ENCODE measurements at places on chromosomes 1 and 21.

DNA sequence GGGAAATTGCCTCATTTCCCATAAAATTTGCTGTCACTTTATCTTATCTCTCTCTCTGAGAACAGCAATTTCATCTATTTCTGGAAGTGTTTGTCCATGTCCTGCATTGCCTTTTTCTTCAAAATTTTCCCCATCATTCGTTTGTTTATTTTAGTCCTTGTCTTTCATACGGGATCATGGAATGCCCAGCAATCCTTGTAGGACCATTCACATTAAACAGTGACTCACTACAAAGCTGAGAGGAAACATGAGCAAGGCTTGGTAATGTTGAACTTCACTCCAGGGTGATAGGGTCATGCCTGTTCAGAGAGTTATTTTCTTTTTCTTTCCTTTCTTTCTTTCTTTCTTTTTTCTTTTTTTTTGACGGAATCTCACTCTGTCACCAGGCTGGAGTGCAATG, 32.2 kb upstream of the HNRNPU start:
- no peak for DNase-seq

DNA sequence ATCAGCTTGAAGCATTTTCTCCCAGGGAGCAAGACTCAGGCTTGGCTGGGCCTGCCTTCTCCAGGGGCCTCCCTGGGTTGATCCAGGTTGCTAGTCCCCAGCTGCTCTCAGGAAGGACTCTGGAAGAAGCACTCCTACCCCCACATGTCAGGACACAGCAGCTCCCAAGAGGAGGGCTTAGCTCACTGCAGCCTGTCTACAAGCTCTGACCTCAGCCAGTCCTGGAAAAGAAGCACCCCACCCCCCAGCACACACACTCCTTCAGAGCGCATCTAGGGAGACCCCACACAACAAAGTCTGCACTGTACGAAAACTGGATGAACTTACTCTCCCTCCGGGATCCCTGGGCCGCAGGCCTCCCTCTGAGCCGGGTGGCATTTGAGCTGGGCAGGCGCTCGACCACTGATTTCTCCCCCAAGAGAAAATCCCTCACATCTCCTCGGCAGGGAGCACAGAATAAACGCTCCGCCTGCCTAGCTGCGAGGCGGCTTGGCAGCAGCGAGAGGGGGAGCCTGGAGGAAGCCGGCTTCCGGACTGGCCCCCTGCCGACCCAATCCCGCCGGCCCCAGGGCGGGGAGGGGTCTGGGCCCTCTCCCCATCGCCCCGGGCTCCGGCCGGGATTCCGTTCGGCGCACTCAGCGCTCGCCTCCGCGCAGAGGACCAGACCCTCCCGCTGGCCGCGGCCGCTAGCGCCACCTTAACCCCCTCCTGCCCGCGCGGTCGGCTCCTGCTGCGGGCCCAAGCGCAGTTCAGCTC, at the start of gene KCNA2:
Gene KCNA2 (minus strand): TSS at position 458 of the 756 bp plus-strand sequence. CDS start 1,576 bp downstream, outside the sequence.
- DNase-seq, result no peak

DNA sequence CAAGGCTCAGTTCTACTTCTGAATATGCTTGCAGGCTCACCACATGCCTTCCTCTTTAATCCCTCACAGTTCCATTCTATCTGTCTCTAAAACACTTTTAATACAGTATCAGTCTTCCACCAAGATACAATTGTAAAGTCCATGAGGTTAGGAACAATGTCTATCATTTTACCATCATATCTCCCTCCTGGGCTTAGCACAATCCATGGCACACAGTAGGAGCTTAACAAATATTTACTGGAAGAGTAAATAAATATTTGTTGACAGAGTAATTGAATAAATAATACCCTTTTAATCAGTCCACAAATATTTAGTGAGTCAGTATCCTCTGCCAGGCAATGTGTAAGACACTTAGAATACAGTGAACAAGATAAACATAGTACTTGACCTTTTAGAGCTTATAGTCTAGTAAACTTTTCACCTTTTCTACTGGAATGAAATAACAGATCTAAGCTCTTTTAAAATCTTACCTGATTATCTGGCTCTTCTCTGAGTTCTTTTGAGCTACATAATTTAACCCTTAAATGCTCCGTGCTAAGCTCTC, 12.7 kb upstream of the GADD45A start:
- DNase-seq, result no peak

DNA sequence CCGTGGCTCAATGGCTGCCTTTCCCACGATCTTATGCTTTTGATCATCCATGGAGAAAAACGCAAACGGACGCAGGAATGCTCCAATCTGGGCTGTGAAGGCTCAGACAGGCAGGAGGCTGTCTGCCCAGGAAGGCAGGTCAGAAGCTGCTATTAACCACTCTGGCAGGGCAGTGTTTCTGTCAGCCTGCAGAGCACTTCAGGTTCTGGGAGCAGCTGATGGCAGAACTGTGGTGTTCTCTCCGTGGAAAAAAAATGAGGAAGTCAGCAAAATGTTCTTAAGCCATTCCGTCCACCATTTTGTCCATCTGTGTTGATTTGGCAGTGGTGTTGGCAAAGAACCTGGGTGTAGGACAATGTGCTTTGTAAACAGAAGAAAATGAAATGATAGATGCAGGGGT, 91.7 kb downstream of the SIM2 start:
- no peak for DNase-seq

DNA sequence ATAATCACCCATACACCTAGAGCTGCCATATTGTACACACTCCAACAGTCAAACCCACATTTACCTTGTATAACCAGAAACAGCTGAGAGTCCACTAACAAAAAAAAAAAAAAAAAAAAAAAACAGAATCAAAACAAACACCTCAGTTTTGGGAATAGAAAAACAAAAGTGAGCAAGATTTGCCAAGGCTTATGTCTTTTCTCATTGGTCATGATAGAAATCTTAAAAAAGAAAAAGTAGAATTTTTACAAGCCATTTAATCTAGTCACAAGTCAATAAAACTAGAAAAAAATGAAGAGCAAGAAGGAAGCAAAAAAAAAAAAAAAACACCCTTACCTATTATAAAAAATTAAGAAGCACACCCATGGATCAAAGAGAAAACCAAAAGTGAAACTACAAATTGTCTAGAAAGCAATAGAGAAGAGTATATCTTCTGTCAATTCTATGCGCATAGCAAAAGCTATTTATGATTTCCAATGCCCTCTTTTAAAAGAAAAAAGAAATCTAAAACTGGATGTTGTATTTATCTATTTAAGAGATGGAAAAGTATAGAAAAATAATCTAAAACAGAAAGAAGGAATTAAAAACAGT, 113.2 kb upstream of the GALNT2 start:
- DNase-seq, result no peak

DNA sequence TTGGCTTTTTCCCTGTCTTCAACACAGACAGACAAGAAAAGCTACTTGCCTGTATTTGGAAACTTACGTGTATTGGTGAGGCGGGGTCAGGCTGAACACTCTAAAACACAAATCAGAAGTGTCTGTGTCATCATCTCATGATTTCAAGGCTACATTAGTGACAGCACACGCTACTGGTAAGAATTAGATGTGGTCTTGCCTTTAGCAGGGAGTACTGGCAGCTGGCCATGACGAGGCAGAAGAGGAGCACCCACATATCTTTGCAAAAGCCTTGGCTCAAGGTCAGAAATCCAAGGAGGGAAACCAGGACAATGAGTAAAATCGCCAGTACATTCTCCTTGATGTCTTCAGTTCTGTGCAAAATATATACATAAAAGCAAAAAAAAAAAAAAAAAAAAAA, 77.7 kb downstream of the PCNX2 start:
- DNase-seq, result no peak

DNA sequence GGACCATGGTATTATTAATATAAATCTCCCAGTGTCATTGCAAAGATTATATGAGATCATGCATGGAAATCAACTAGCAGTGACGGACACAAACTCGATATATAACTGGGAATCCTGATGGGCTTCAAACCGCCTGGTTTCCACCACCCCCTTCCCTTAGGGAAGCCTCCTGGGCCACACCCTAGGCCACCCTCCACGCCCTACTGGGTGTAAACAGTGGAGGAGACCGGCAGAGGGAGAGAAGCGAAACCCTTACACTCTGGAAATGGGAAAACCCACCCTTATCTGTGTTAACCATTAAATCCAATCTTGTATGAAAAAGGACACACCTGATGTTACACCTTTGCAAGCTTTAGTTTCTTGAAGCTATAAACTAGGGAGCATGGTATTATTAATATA, 595 bp upstream of the ZNHIT6 start:
- no peak for DNase-seq

DNA sequence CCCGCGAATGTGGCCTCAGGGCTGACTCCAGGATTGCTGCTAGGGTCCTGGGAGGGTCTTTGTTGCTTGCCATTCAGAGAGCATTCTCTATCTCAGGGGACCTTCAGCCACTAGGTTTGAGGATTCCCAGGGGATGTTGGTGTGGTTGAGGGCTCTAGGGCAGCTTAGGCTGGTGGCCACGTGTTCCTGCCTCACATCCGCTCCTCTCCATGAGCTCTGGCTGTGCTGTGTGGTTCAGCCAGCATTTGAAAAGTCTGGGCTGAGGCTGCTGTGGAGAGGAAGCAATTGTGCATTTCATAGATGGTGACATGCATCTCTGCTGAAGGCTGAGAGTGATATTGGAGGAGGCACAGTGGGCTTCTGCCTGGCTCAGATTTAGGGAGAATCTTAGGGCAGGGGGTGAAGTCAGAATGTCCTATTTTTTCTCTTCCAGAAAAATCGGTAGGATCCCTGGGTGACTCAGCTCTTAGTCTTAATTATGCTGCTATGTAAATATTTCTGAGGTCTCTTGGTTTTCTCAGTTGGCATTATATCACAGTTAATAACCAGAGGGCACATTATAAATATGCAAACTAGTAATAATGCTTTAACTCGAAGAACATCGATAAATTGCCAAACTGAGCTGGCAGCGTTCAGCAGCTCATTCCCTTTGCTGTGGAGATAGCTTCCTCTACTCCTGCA, 182.3 kb downstream of the CAMTA1 start:
- no peak for DNase-seq

- peak; percentile 77 for DNase-seq
These were observed 549 bp downstream of the THBS3 start for GRCh38 chr1:155206891-155207805.

DNA sequence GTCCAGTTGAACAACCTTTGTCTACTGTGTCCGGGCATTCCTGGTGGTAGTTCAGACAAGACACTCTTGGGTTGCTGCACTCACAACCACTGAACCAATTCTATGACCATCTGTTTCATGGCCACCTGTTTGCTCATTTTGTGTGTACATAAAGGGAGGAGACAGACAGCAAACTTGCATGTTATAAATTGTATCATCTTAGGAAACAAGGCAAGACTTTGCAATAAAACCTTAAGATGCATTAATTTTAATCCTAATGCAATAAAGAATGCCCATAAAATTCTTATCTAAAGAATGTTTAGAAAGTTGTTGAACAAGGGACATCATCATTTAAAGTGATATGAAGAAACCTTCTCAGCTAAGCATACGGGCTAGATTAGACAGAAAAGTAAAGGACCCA, 34.8 kb downstream of the ADAM30 start:
- no peak for DNase-seq

DNA sequence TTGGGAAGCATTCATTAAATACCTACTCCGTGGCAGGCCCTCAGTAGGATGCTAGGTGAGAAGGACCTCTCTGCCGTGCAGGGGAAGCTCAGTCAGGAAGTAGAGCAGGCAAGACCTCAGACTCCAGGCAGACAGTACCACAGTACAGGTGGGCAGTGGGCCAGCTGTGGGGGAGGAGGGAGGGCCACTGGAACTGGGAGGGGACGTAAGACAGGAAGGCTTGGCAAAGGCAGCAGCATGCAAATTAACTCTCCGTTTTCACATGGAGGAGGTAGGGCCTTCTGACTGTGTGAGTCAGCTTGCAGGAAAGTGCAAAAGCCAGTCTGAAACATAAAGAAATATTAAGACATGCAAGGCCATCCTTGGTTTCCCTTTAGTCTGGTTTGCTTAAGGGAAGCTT, 157.7 kb downstream of the TRIM33 start:
- DNase-seq, result no peak

DNA sequence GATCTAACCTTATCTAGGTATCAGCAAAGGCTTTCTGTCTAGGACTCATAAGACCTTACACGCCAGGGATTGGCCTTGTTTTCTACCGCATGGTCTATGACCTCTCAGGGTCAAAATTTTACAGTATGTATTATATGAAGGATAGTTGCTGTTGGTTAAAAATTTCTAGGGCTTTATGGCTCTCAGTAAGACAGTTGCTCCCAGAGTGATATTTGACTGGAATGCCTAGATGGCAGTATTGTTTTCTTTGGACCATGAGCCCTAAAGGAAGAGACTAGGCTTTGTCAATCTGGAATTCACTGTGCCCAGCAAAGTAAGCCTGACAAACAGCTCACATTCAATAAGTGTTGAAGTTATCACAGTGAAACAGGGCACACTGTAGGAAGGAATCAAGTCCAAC, 37.6 kb downstream of the C1orf87 start:
- DNase-seq, result no peak
